WTC11 (cell line): ENCODE measurements at places on chromosomes 6 and 20.

DNA sequence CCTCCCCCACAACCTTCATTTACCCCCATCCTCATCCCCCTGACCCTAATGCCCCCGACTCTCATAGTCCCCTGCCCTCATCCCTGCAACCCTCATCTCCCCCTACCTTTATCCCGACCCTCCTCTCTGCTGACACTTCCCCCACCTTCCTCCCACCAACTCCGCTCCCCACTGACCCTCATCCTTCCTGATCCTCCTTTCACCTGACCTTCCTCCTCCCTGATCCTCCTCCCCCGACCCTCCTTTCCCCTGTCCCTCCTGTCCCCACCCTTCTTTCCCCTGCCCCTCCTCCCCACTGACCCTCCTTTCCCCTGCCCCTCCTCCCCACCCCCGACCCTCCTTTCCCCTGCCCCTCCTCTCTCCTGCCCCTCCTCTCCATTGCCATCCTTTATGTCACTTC lies 7.1 kb downstream of the TREML2 start:
- no peak for DNase-seq

DNA sequence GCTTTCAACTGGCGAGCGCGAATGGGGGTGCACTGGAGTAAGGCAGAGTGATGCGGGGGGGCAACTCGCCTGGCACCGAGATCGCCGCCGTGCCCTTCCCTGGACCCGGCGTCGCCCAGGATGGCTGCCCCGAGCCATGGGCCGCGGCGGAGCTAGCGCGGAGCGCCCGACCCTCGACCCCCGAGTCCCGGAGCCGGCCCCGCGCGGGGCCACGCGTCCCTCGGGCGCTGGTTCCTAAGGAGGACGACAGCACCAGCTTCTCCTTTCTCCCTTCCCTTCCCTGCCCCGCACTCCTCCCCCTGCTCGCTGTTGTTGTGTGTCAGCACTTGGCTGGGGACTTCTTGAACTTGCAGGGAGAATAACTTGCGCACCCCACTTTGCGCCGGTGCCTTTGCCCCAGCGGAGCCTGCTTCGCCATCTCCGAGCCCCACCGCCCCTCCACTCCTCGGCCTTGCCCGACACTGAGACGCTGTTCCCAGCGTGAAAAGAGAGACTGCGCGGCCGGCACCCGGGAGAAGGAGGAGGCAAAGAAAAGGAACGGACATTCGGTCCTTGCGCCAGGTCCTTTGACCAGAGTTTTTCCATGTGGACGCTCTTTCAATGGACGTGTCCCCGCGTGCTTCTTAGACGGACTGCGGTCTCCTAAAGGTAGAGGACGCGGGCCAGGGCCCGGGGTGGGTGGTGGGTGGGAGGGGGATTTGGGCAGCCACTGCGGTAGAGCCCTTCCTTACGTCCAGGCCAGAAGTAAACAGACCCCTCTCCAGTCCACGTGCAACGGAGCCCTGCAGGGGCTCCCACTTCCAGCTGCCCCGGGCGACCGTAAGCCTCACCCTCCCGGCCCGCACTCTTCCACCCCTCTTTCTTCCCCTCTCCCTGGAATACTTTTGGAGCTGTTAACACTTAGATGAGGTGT lies 998 bp downstream of the BMP2 start:
- peak; percentile 28 for DNase-seq

DNA sequence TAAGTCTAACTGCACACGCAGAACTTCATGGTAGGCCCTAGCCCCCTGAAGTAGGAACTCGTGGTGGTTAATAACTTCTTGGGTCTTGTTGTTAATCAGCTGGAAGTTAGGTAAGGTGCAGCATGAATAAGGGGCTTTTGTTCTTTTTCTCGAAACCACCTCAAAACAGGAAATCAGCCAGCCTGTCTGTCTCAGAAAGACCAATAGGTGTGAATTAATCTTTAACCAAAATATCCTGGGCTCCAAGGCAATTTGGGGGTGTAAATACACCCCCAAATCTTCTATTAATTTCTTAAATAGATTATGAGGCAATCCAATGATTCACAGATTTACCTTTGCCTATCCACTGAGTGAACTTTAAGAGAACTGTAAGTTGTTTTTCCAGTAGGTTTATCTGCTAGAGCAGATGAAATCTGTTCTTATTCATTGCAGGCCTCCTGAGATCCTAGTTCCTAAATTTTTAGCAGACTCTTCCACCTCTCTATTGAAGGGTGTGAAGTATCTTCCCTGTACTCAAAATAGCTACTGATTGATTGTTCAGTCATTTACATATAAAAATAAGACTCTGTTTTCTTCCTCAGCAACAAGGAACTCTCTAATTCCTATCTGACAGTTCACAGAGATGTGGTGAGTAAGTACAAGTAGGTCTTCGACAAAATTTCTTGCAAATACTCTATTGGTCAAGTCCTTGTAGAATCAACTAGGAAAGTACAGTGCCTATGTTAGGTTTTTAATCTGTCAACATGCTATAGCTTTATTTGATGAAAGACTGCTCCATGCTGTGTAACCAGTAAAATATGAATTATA lies 427.1 kb upstream of the NOX3 start:
- DNase-seq: no peak

GRCh38 chr6:26197933-26198721 lies 110.9 kb downstream of the HFE start:
- no peak for DNase-seq

GRCh38 chr20:37042986-37043972 lies 52.5 kb downstream of the RBL1 start:
- no peak for DNase-seq

GRCh38 chr20:52829111-52829510 lies 143.0 kb upstream of the TSHZ2 start:
- DNase-seq: no peak
